ENCODE measurements at places on chromosomes 6 and 20. TPM values are rescaled to one million over a fixed set of nuclear protein-coding genes. Genes with fewer than 3 reads are reported as not detected.

Gene PDE10A
- total RNA-seq = 6.1 TPM

Gene PTK6
- total RNA-seq = not detected

Gene NOX3
- not detected for total RNA-seq

Gene MYCT1
- 122 TPM for total RNA-seq

Gene PPP1R14C
- total RNA-seq = not detected

Gene SIGLEC1
- total RNA-seq = not detected

Gene TCF15
- total RNA-seq = 8.6 TPM

Gene HUS1B
- 1.2 TPM for total RNA-seq

Gene PDYN
- total RNA-seq = not detected

Gene C6orf163
- 0.74 TPM for total RNA-seq

Gene MAFB
- 0.79 TPM for total RNA-seq

Gene EDEM2
- total RNA-seq = 57.6 TPM

Gene SEMG1
- total RNA-seq = not detected

Gene PPP1R16B
- 64.7 TPM for total RNA-seq

Gene SLC22A7
- not detected for total RNA-seq

Gene KIF25
- total RNA-seq = not detected

Gene VIP
- total RNA-seq = 0.15 TPM

Gene COL10A1
- not detected for total RNA-seq

Gene TMEM74B
- total RNA-seq = 1.4 TPM

Gene CALHM4
- total RNA-seq = 0.87 TPM

Gene WFDC5
- total RNA-seq = not detected

Gene DNMT3B
- total RNA-seq = 4.7 TPM

Gene GLO1
- 168 TPM for total RNA-seq

Gene PAX1
- total RNA-seq = not detected

Gene TNFRSF6B
- 328 TPM for total RNA-seq

Gene DLK2
- total RNA-seq = not detected

Gene STK4
- 10.7 TPM for total RNA-seq

Gene SLC17A1
- not detected for total RNA-seq

Gene ROS1
- total RNA-seq = not detected

Gene ABHD16B
- total RNA-seq = not detected

Gene TREM2
- total RNA-seq = not detected

Gene IP6K3
- total RNA-seq = not detected

Gene DEFB115
- not detected for total RNA-seq

Gene CD93
- 394 TPM for total RNA-seq

Gene AIF1
- not detected for total RNA-seq

All from mammary microvascular endothelial cell (primary cell).